Activated CD4-positive, alpha-beta T cell treated with anti-CD3 and anti-CD28 coated beads, Interleukin-2, Interleukin-4, amounts not matched to agents 100 ng/mL and 50 ng/mL, durations not matched to agents 16 hours and 8 hours (primary cell): ENCODE measurements at places on chromosomes 2 and 18.

DNA sequence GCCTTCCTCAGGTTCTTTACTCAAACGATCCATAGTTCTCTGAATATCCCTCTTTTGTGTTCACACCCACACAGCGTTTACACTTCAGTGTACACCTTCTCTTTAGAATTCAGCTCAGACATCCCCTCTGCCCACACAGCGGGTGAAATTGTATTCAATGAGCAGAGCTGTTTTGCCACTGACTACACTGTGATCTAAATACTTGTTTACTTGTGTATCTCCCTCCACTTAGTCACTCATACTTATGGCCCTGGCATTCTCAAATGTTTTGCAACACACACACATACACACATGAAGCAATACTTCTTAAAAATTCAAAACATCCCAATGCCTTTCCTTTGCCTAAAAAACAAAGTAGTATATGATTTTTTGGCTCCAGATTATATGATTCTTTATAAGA, 297.1 kb downstream of the TMX3 start:
- DNase-seq: no peak

GRCh38 chr18:46460754-46461153, 196.3 kb downstream of the LOXHD1 start:
- no peak for DNase-seq

DNA sequence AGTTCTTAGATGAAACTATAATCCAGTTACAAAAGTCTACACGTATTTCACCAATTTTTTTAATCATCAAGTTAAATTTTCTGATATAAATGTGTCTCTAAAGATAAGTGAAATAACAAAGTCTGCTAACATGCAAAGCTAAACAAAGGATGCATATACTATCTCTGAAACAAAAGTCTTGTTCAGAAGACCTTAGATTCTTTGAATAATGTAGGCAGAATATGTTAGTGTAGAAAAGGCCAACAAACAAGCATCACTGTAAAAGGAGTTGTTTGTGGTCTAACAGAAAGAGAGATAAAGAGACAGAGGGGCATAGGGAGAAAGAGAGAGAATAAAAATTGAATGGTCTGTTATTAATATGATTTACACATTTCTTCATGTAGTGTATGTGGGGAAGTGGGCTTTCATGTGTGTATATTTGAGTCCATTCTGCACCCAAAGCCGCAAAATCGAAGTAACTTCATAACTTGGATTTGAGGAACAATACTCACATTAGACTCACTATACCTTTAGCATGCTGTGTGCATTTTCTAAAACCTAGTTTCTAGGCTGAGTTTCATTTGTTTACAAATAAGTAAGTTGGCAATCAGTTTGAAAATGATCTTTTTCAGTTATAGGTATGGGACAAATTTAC, 734.8 kb upstream of the REG3G start:
- DNase-seq: no peak

DNA sequence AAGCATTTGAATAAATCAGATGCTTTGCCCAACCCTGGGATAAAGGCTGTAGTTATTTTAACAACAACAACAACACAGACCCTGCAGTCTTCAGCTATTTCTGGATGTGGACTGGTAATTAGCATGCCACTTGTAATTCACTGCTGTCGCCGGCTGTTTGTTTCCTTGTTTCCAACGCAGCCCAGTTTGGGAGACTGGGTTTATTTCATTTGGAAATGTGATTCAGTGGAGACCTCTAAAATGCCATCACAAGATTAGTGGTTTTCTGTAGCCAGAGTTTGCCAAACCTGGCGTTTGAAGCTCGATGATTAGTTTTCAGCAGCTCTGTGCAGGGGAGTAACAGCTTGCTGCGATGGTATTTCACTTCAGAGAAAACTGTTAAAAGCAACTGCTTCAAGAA, 83.5 kb downstream of the LDLRAD4 start:
- no peak for DNase-seq

- DNase-seq: peak; percentile 0
These were observed 651.3 kb downstream of the DCDC2C start for GRCh38 chr2:4354678-4355077.

GRCh38 chr2:192696857-192697256, 502.1 kb upstream of the TMEFF2 start:
- DNase-seq: no peak

DNA sequence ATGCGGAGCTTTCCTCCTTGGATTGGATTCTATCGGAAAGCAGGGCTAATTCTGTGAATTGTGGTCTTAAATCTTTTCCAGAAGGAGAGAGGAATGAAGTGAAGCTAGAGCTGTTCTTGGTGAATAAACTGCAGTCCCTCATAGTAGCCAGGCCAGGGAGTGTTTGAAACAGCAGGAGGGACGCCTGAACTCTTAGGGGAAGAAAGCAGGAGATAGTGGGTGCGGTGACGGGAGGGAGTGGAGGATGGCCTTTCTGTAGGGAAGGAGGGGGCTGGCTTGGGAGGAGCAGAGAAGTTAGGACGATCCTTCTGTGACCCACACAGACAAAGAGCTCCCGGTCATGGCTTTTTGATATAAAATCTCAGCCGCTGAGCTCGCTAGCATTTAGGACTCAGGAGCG, 47.5 kb upstream of the KCNF1 start:
- DNase-seq: no peak

- DNase-seq: no peak
These were observed 87.2 kb downstream of the EPAS1 start for GRCh38 chr2:46384457-46384815.

DNA sequence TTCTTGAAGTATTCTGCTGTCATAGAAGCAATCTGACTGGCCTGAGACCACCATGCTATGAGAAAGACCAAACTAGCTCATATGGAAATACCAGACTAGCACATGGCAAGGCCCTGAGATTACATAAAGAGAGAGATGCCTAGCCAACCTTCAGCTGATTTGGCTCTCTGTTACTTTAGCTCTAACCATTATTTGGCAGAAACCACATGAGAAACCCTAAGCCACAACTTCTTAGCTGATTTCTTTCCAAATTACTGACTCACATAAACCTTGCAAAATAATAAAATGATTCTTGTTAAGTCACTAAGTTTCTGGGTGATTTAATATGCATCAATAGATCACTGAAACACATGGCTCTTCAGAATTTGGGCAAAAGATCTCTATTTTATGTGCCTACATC, 295.0 kb upstream of the ZNF521 start:
- DNase-seq: no peak

DNA sequence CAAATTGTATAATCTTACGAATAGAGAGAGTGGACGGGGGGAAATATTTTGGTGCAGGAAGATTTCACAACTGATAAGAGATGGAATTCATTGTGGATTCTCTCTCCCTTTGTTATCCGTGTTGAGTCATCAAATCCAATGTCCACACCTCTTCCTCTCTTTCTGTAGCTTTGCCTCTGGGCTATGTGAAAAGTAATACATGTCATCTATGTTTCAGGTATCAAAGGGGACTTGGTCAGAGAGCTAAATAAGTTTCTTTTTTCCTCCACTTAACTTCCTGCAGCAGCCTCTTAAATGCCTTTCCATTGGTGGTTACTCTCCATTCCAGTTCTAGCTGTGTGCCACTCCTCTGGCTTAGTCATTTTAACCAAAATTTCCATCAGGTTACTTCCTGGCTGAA, 169.3 kb upstream of the NXPH2 start:
- DNase-seq: no peak

- DNase-seq: no peak
These were observed 57.8 kb upstream of the MAP3K20 start for GRCh38 chr2:173017646-173018420.

DNA sequence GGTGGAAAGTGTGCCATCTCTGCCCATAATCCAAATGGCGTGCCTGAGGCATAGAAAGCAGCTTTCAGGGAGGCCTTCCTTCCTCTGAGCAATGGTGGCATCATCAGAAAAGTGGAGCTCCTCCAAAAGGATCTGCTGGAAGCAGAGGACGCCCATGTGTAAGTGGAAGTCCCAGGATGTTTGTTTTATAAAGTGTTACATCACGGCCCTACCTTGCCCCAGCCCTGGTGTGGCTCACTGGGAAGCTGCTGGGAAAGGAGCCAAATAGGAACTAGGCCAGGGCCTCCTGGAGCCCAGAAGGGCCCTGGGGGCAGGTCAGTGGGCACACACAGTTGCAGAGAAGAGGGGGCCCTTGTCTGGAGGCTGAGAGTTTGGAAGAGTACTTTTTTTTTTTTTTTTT, 4.2 kb upstream of the ODC1 start:
- DNase-seq: no peak

- DNase-seq: no peak
These were observed 151.6 kb upstream of the CAPN13 start for GRCh38 chr2:30958918-30959265.
